ENCODE measurements at places on chromosomes 11 and 22.

DNA sequence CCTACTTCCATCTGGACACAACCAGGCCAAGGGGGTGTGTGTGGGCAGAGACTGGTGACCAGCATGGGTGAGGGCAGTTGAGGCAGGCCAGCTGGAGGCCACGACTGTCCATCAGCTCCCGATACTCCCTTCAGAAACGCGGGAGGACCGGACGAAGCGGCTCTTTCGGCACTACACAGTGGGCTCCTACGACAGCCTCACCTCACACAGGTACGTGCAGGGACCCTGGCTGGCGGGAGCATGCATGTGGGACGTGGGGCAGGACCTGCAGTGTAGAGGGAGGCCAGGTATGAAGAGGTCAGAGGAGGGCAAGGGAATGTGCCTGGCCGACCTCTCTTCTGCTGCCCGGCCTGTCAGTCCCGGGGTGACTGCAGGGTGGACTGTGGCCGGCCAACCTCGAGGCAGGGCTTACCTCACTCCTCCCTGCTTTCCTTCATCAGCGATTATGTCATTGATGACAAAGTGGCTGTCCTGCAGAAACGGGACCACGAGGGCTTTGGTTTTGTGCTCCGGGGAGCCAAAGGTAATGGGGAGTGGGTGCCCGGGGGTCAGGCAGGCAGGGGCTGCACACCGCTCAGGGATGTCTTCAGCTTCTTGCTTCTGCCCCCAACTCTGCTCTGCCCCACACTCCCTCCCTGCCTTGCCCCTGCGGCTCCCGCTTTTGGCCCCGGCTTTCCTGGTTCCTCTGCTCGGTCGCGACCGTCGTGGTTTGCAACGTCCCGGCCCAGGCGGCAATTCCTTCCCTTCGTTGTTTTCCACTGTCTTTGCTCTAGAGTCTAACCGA lies 31.3 kb downstream of the SHANK3 start:
- DNase-seq: no peak

DNA sequence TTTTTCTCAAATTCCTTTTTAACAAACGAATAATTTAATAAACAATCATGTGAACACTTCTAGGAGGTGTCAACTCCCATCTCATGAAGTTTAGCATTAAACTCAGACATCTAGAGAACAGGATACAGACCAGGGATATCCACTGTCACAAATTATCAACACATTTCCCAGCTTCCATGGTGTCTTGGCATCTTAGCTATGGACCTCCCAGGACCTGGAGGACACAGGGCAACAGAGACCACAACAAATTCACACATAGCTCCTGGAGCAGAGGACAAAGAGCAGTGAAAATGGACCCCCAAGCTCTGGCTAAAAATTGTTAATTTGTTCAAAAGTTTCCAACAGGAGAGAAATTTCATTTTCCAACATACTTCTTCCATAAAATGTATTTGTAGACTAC lies 102.2 kb downstream of the SGSM3 start:
- DNase-seq: no peak

- DNase-seq: no peak
Observed at GRCh38 chr11:10728154-10728553, 22.9 kb upstream of the CTR9 start.

- DNase-seq: no peak
Observed at GRCh38 chr22:38862375-38863329, 9.4 kb downstream of the CBX6 start.

DNA sequence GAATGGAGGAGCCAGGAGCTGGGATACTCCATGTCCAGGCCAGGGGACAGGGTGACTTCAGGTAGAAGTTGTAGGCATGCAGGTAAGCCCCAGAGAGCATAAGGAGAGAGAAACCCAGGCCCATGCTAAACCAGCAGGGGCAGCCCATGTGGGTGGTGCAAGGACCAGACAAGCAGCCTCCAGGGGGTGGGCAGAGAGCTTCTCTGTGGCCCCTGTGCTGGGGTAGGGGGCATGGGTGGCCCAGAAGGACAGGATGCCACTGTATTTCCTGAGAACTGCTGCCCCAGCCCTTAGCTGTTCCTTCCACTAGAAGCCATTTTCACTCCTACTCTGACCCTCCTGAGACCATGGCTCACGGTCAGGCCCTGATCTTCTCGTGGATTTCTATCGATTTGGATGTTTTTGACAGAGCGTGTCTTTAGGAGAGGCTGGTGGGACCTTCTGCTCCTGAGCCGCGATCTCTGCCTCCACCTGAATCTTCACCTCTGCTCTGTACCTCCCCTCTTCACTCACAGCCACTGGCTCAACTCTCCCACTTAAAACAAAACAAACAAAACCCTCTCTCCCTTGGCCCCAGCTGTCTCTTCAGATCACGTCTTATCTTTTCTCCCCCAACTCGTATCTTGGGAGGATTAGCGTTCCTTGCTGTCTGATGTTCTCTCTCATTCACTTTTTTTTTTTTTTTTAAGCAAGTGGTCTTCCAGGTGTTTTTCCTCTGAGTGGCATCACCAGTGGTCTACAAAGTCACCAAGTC lies 112.2 kb downstream of the NECTIN1 start:
- no peak for DNase-seq

DNA sequence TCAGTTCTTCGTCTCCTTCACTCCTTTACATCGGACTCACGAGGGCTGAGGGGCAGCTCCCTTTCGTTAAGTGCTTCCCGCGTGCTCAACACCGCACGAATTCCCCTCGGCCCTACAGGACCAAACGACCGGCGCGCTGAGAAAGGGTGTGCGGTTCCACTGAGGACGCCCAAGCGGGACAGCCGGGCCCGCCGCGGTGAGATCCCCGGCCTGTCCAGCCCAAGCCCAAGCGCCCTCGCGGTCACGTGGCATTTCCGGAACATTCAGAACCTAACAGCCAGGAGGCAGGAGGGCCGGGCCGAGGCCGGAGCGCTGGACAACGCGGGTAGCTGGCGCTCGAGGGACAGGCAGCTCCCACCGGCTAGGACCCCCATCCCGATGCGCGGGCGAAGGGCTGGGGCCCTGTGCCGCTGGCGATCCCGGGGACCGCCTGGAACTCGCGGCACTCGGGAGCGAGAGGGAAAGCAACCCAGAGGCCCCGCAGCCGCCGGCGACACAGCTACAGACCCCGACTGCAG lies 737 bp upstream of the STIP1 start:
- DNase-seq: peak; percentile 78

- no peak for DNase-seq
Observed at GRCh38 chr11:6194065-6194581, 4.9 kb upstream of the OR52W1 start.

DNA sequence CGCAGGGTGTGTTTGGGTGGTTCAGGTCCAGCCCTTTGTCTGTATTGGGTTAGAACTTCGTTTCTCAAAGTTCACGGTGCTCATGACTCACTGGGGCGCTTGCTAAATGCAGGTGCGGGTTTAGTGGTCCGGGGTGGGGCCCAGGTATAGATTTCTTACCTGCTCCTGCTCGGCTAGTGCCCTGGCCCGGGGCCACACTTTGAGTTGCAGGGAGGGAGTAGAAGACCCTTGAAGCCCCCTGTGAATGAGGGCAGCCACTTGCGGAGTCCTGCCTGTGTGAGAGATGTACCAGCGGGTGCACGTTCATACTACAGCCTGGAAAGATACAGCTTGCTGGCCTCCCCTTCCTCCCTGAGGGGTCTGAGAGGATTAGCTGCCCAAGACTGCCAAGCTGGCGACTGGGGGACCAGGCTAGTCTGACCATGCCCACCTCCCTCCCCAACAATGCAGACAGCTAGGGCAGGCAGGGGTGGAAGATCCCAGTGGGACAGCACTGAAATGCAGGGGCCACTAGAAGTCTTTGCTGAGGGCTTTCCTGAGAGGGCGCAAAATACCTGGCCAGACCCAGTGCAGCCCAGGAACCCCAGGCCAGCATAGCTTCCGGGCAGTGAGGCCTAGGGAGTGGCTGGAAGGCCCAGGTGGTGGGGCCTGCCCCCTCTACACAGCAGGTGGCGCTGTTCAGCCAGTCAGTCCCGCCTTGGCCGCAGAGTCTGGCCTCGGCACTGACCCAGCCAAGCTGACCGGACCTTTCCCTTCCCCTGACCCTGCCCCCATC lies 5.1 kb upstream of the MYRF start:
- peak; percentile 80 for DNase-seq

DNA sequence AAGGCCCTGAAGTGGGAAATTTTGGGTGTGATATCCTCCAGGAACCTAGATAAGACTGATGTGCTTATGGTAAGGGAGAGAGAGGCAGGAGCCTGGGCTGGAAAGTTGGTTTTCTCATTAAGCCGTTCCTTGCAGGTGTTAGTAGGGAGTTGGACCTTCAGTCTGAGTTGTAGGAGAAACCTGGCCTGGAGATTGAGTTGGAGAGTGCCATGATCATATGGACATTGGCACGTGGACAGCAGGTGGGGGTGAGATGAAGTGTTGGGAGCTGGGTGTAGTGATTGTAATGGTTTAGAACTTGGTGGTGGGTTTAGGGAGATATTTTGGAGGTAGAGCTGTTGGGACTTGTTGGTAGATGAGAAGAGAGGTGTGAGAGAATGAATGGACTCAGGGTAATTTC lies 4.9 kb downstream of the PPP6R2 start:
- no peak for DNase-seq

DNA sequence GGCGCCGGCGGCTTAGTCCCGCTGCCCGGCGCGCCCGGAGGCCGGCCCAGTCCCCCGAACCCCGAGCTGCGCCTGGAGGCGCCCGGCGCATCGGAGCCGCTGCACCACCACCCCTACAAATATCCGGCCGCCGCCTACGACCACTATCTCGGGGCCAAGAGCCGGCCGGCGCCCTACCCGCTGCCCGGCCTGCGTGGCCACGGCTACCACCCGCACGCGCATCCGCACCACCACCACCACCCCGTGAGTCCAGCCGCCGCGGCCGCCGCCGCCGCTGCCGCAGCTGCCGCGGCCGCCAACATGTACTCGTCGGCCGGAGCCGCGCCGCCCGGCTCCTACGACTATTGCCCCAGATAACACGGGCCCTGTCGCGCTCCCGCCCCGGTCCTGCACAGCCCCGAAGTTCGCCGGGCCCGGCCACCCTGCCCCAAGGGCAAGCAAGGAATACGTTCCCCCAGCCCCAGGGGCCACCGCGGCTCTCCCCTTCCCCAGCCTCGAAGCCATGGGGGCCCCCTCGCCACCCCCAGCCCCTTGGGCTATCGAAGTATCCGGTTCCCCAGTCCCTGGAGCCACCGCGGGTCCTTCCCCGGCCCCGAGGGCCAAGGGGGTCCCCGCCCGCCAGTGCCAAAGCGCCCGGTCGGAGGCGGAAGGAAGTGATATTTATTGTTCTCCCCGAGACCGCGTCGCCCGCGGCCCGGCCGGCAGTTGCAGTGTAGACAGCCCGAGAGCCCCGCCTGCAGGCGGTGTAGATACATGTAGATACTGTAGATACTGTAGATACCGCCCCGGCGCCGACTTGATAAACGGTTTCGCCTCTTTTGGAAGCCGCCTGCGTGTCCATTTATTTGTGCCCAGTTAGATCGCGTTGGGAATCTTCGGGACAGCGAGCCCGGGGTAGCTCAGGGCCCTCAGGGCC lies 6.2 kb downstream of the TBX1 start:
- no peak for DNase-seq

- DNase-seq: no peak
Observed at GRCh38 chr22:44396727-44397722, 84.3 kb upstream of the SHISAL1 start.

DNA sequence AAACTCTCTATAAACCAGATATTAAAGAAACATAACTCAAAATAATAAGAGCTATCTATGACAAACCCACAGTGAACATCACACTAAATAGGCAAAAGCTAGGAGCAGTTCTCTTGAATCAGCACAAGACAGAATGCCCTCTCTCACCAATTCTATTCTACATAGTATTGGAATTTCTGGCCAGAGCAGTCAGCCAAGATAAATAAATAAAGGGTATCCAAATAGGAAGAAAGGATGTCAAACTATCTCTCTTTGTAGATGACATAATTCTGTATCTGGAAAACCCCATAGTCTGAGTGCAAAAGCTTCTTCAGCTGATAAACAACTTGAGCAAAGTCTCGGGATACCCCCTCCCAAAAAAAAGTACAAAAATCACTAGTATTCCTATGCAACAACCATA lies 359.8 kb downstream of the LRRC4C start:
- no peak for DNase-seq

- DNase-seq: no peak
Observed at GRCh38 chr11:86365546-86365945, 9.1 kb upstream of the CCDC81 start.

- no peak for DNase-seq
Observed at GRCh38 chr11:44502506-44502905, 63.0 kb upstream of the CD82 start.

- no peak for DNase-seq
Observed at GRCh38 chr22:46192210-46192993, 42.1 kb downstream of the PPARA start.

DNA sequence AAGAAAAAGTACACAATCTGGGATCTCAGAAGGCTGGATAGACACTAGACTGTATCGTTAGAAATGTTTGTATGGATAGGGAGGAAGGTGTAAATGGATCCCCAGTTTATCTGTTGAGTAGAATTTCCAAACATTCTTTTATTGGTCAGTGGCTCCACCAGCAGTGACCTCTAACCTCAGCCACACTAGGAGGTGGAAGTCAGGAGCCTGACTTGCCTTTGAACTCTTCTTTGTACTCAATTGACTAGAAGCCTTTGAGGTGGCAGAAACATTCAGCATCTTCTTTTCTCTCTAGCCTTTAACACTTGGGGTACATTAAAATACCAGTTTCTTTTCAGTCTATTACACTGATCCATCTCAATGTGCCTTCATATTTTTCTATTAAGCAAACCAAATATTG lies 39.1 kb downstream of the EXT2 start:
- DNase-seq: no peak

DNA sequence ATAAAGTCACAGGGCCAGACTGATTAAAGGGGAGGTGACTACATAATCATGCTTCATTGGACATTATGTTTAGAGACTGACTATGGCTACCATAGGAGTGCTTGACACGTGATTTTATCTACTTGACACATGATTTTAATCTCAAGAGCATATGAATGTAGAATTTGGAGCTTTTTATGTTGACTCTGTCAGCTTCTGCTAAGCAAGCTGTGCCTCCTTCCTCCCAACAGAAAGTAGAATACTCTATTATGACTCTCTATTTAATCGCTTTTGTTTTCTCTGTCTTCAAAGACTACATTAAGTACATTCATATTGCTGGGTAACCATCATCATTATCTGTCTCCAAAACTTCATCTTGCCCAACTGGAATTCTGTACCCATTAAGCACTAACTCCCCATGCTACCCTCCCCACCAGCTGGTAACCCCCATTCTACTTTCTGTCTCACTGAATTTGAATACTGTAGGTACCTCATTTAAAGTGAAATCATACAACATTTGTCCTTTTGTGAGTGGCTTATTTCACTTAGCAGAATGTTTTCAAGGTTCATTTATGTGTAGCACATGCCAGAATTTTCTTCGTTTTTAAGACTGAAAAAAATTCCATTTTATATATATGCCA lies 24.7 kb upstream of the ANGPTL5 start:
- no peak for DNase-seq

GRCh38 chr22:20630873-20631617 lies 123.6 kb downstream of the MED15 start:
- no peak for DNase-seq

- no peak for DNase-seq
Observed at GRCh38 chr22:37244922-37245722, 1.1 kb upstream of the RAC2 start.
